NCI-H1694 treated with DMSO at 0.1 percent for 48 hours (cell line): ENCODE measurements at places on chromosomes 7 and 10.

DNA sequence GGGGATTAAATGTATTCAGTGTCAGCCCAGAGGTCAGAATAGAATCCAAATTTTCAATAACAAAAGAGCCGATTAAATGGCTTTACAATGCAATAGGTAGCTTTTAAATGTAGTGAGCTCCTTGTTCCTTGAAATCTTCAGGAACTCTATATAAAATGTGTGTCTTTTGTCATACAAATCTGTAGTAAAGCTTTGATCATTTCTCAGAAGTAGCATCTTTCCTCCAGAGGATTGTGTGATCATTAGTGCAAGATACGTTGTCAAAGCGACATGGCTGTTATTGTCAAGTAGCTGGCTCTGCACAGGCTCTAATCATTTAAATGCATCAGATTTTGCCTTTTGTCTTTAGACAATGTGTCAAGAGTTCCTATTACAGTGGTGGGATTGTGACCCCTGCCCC is 116.1 kb upstream of the NAMPT start:
- DNase-seq: no peak

GRCh38 chr10:131144711-131145375 is 166.7 kb downstream of the TCERG1L start:
- DNase-seq: no peak

GRCh38 chr7:30389791-30390190 is 88.8 kb downstream of the NOD1 start:
- no peak for DNase-seq

DNA sequence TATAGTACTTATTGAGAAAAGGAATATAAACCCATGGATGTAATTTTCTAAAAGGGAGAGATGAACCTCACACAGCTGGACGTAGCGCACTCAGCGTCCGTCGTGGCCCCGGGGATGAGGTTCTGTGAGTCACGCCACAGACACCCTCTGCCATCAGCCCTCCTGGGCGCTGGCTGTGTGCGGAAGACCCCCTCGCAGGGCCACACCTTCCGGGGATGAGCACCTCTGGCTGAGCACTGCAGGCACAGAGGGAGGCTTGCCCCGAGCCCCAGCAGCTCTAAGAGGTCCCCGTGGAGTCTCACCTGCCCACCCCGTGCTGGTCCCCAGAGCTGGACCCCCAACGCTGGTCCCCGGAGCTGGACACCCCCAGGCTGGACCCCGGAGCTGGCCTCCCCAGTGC is 215.8 kb downstream of the PTPRN2 start:
- DNase-seq: no peak

- no peak for DNase-seq
Measured at GRCh38 chr10:44956717-44957706, 2.6 kb upstream of the RASSF4 start.

DNA sequence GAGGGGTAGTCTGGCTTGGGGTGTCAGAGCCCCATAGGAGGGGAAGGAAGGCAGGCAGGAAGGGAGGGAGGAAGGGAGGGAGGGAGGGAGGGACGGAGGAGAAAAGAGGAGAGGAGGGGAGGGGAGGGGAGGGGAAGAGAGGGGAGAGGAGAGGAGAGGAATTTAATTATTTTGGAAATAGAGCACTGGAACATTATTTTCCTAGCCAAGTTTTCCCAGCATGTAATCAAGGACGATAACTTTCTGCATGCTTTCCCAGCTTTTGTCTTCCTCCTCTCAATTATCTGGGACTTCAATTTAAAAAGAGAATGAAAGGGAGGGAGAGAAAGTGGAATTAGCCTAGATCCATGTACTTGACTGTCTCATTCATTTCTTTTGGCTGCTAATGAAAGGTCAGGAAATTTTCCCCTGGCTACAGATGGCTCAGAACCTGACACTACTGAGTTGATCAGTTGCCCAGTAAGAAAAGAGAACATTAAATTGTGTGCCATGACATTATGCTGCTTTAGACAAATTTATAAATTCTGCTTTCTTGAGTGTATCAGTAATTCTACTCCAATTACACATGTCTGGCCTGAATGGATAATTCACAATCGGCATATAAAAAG is 148.8 kb downstream of the LRRC4 start:
- no peak for DNase-seq

- no peak for DNase-seq
Measured at GRCh38 chr10:3681642-3682554, 103.1 kb downstream of the KLF6 start.

- no peak for DNase-seq
Measured at GRCh38 chr10:13224210-13224995, 9.8 kb downstream of the UCMA start.

DNA sequence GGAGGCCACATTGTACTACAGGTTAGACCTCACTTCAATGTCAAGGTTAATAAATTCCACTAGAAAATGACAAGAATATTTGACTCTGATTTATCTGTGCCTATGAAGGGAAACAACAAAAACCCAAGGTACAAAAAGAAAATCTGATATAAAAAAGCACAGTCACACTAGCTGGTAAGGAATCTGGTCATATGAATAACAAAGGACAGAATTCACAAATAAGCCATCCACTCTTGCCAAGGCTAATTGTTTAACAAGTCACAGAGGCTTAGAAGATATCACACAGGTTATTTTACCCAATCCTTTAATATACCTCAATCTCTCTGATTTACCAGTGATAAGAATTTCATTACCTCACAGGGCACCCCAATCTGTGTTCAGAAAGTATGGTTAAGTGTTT is 47.9 kb downstream of the IRF5 start:
- no peak for DNase-seq

DNA sequence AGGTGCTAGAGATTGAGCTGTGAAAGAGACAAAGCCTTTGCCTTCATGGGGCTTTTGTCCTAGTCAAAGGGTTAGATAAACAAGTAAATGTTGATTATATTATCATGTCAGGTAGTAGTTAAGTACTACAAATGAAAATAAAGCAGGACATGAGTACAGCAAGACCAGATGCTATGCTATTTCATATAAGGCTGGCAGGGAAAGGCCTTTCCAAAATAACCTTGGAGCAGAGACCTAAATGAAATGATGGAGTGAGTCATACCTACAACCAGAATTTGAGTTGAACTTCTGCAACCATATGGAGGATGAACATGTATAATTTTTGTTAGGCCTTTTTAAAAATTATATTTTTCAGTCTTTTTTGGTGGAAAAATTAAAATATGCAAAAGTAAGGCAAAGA is 23.6 kb upstream of the SEMA4G start:
- no peak for DNase-seq

GRCh38 chr7:100589341-100589947 is 3.3 kb downstream of the FBXO24 start:
- DNase-seq: no peak

DNA sequence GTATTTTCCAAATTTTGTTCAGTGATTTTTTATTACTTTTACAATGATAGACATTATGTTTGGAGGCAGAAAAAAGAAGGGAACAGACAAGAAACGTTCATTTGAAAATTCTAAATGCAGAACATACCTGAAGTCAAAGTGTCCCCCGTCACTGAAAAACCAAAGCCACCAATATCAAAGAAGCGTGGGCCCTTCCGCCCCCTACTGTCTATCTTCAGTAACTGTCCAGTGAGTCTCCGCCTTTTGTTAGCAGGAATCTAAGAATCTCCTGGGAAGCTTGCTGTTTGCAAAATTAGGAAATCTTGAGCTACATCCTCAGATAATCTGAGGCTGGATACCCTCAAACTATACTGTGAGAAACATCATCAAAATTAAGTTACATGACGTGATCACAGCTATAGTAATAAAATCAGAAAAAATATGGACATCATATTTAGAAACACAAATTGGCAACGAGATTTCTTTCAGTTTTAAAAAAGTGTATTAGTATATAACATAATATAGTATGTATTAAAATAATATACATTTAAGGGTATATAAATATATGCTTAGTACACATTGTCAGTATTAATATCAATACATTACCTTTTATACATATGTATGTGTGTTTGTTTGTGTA is 169.3 kb upstream of the AKR1E2 start:
- DNase-seq: no peak

DNA sequence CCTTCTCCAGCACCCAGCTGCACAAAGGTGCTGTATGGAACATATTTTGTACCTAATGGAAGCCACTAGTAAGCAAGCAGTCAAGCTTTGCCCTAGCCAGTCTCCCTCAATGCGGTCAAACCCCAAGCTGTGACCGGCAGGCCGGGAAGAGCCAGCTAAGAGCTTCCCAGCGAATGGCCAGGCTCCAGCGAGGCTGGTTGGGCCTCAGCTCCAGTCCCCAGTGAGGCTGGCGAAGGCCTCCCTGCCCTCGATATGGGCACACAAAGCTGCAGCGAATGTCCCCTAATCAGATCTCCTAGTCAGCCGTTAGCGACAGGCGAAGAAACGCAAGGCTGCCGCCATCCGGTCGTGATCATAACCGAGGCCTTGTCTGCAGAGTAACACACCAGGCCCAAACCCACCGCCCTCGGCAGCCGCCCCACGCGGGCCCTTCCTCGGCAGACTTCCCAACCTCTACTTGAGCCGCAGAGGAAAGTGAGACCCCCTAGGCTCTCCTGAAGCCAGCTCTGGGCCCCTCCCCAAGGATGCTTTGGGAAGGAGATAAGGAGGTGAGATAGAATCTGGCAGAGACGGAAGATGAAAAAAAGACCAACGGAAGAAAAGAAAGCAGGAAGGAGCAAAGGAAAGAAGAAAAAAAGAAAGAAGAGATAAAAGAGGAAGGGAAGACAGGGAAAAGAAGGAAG is 3.1 kb upstream of the HOXA9 start:
- DNase-seq: peak; percentile 82

DNA sequence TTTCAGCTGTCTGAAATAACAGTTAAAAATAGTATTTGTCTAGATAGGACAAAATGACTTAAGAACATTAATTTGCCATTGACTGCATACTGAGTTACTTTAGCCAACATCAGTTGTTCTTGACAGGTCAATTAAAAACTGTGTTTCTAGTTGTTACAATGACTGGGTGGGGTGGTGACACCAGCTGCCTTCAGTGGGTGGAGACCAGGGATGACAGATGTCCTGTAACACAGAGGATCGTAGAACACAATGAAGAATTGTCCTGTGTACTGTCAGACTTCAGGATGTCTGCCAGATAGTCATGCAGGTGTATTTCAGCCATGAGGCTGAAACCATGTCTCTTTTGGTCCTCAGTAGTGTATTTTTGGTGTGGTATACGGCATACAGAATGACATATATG is 24.4 kb downstream of the TRUB1 start:
- DNase-seq: no peak

DNA sequence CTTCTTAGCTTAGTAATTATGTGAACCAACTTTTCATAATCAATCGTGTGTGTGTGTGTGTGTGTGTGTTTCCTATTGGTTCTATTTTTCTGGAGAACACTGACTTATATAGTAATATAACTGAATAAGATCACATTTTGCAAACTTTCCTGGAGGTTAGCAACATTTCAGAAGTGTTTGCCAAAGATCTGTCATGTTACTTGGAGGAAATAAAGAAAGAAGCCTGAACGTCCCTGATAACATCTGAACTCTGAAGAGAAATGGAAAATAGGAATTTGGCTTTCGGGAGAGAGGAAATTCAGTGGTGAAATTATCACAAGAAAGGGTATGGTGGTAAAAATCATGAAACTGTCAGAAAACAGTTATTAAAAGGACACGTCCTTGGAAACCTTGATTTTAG is 984.4 kb upstream of the AUTS2 start:
- no peak for DNase-seq

- DNase-seq: no peak
Measured at GRCh38 chr10:125629758-125630376, 53.1 kb downstream of the TEX36 start.

DNA sequence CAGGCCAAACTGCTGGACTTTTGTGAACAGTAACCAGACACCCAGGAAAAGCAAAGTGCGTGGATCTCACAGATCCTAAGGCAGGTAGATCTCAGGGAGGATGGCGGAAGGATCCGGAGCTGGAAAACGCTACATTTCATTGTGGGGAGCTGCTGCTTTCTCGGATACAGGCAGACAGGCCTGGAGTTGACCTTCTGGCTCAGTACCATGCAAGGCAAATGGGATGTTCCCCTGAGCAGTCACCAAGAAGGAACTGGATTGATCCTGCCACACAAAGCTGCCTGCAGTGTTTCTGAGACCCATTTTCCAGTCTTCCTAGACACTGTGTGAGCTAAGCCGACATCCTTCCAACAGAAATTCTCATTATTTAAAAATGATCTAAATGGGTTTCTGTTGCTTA is 65.5 kb downstream of the ZRANB1 start:
- DNase-seq: no peak

DNA sequence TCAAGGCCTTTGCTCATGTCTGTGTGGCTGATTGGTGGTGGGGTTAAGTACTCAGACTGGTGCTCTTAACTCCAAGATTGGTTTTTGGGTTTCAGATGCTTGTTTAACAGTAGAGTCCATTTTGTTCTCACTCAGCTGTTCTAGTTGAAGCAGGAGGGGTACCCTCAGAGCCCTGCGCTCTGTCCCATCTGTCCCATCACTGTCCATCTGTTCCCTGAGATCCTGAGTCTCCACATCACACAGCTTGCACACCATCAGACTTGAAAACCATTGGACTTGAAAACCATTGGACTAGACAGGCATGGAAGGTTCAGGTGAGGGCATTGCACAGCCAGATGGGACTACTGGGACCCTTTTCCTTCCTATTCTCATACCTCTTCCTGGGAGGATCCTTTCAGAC is 39.3 kb downstream of the TMEM178B start:
- DNase-seq: no peak

GRCh38 chr7:23345601-23346000 is 46.5 kb downstream of the MALSU1 start:
- no peak for DNase-seq

- no peak for DNase-seq
Measured at GRCh38 chr10:70935125-70935625, 46.8 kb upstream of the PCBD1 start.

DNA sequence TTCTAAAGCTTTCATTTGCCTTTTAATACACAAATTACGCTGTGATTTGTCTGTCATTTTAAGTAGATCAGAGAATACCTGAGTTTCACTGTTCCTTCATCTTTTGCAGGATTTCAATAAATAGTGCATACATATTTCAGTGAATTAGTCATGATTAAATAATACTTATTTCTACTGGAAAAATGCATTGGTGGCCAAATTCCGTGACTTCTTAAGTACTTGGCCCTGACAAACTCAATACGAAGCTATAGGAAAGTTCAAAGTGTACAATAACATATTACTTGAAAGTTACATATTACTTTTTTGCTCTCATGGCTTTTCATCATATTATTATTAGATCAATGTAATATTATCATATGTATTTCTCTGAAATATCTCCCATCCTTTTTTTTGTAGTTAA is 16.1 kb upstream of the PLXDC2 start:
- no peak for DNase-seq

DNA sequence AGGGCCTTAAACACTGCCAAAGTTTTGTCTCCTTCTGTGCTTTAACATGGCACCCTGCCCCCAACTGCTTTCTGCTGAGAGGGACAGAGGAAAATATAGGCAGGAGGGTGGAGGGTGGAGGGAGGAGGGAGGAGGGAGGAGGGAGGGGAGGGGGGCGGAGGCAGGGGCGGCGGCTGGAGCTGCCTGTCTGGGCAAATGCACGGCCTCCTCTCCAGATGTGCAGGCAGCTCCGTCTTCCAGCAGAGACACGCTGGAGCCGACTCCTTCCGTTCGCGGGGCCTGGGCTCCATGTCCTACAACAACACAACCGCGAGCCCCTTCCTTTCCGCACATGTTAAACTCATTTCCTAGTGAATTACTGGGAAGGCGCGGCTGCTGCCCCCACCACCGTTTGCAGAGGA is 14.2 kb downstream of the EBF3 start:
- no peak for DNase-seq
